ENCODE measurements at places on chromosomes 3 and 15. TPM values are rescaled to one million over a fixed set of nuclear protein-coding genes. Genes with fewer than 3 reads are reported as not detected.
A peak's percentile ranks its signal among the peaks of the same experiment; 100 is the strongest.

DNA sequence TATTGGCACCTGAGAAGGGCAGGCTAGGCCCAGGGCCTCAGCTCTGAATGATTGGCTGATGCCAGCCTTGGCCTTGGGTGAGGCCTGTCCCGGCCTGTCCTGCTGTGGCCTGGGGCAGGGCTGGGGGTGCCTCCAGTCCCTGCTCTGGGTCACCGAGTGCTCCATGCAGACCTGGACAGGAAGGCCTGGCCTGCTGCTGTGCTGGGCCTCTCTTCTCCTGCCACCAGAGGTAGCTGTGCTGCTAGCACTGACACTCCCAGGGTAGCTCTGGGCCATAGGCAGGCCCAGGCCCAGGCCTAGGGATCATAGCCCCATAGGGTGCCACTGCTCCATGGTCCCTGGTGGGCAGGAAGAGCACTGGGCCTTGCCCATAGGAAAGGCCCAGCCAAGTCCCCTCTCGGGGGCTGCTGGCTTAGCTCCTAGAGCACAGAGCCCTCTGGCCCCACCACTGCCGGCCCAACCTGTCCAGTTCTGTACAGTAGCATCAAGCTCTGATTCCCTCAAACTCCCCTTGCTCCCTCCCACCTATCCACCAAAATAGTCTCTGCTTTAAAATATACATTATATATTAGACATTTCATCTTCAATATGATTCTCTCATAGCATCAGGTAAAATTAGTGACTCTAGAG lies 18.2 kb downstream of the ABTB1 start:
- H3K27ac ChIP-seq = no peak overlapping the region
- H3K27me3 ChIP-seq = no peaks in the 10 kb centered on the region
- H3K4me1 ChIP-seq = no peaks in the 10 kb centered on the region
- DNase-seq = no peak
- H3K36me3 ChIP-seq = peaks cover 37% of the 10 kb centered on the region

DNA sequence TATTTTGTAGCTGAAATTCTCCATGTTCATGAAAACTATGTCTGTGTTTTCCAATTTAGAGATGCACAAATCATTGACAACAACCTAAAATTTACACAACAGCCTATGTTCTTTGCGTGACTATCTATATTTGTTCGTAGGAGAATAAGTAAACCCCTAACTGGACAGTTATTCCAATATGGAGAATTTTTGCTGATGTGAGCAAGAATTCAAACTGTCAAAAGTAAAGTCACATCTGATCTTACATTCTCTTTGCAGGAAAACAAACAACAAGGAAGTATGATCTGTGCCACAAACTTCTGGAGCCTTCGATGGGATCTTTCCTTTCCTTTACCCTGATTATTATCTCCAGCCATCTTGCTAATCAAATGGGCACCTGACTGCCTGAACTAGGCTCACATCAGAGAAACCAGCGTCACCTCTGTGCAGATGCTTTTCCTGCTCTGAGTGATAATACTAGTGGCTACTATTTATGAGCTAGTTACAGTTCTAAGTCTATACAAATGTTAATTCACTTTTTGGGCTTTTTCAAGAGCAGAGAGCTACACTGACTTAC lies 18.3 kb upstream of the KCNMB3 start:
- H3K4me3 ChIP-seq = no peak overlapping the region
- no peaks in the 10 kb centered on the region for H3K36me3 ChIP-seq
- DNase-seq = no peak
- no peak overlapping the region for H3K27ac ChIP-seq
- H3K4me1 ChIP-seq = no peaks in the 10 kb centered on the region

GRCh38 chr15:86060674-86061073 lies 19.0 kb upstream of the AGBL1 start:
- no peak for DNase-seq
- H3K4me3 ChIP-seq = no peak overlapping the region
- no peaks in the 10 kb centered on the region for H3K4me1 ChIP-seq
- H3K27ac ChIP-seq = no peak overlapping the region
- H3K36me3 ChIP-seq = no peaks in the 10 kb centered on the region
- H3K27me3 ChIP-seq = no peaks in the 10 kb centered on the region

- DNase-seq = no peak
- no peaks in the 10 kb centered on the region for H3K4me1 ChIP-seq
- no peak overlapping the region for H3K27ac ChIP-seq
- H3K4me3 ChIP-seq = no peak overlapping the region
- no peaks in the 10 kb centered on the region for H3K27me3 ChIP-seq
These were observed 134.8 kb upstream of the MB21D2 start for GRCh38 chr3:193052354-193053045.

DNA sequence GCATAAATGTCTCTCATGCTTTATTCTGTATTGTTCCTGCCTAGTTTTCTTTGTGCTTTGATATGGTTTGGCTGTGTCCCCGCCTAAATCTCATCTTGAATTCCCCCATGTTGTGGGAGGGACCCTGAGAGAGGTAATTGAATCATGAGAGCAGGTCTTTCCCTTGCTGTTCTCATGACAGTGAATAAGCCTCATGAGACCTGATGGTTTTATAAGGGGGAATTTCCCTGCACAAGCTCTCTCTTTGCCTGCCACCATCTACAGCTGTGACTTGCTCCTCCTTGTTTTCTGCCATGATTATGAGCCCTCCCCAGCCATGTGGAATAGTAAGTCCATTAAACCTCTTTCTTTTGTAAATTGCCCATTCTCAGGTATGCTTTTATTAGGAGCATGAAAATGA lies 1596.6 kb downstream of the SI start:
- H3K4me1 ChIP-seq = no peaks in the 10 kb centered on the region
- no peak for DNase-seq
- H3K36me3 ChIP-seq = no peaks in the 10 kb centered on the region
- H3K27ac ChIP-seq = no peak overlapping the region

- no peak overlapping the region for H3K27ac ChIP-seq
- no peaks in the 10 kb centered on the region for H3K27me3 ChIP-seq
- no peak for DNase-seq
- no peak overlapping the region for H3K4me3 ChIP-seq
- no peaks in the 10 kb centered on the region for H3K36me3 ChIP-seq
- H3K4me1 ChIP-seq = no peaks in the 10 kb centered on the region
These were observed 43.8 kb upstream of the SLCO2A1 start for GRCh38 chr3:134073583-134073945.

- H3K4me3 ChIP-seq = no peak overlapping the region
- H3K27me3 ChIP-seq = no peaks in the 10 kb centered on the region
- DNase-seq = peak; percentile 39
- no peak overlapping the region for H3K27ac ChIP-seq
- H3K36me3 ChIP-seq = no peaks in the 10 kb centered on the region
These were observed 3.3 kb downstream of the TUBGCP5 start for GRCh38 chr15:23035964-23036566.

DNA sequence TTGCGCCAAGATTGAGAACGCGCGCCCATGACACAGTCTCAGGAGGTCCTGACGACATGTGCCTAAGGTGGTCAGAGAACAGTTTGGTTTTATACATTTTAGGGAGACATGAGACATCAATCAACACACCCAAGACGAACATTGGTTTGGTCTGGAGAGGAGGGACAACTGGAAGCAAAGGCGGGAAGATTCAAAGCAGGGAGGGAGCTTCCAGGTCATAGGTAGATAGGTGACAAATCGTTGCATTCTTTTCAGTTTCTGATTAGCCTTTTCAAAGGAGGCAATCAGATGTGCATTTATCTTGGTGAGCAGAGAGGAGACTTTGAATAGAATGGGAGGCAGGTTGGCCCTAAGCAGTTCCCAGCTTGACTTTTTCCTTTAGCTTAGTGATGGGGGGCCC lies 828.4 kb upstream of the DPPA4 start:
- no peaks in the 10 kb centered on the region for H3K36me3 ChIP-seq
- no peaks in the 10 kb centered on the region for H3K27me3 ChIP-seq
- no peak overlapping the region for H3K27ac ChIP-seq
- H3K4me3 ChIP-seq = no peak overlapping the region
- DNase-seq = no peak

DNA sequence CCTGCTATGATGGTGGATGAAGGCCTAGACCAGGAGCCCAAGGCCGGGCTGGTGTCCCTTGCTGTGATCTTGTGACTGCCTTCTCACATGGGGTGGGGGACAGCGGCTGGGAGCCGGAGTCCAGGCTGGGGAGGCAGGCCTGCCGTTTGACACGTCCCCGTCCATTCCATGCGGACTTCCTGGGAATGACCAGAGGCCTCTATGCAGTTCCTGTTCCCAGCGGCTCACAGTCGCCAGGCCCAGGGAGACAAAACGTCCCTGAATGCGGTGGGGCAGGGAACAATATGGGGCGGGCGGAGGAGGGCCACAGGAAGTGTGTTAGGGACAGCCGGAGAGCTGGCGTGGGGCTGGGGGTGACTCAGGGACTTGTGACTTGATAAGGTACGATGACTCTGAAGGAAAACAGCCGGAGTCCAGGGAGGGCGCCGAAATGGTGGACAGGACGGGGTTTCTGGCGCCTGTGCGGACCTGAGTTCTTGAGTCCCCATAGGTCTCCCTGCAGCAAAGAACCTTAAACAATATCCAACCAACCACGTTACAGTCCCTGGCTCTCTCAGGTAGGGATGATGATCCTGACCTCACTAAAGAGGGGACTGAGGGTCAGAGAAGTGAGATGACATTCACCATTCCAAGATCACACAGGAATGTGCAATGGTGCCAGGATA lies 40.5 kb upstream of the SMAD6 start:
- no peak overlapping the region for H3K4me3 ChIP-seq
- peak overlapping the region; percentile 46 for H3K27ac ChIP-seq
- no peaks in the 10 kb centered on the region for H3K27me3 ChIP-seq
- DNase-seq = no peak
- H3K36me3 ChIP-seq = no peaks in the 10 kb centered on the region

GRCh38 chr15:65873256-65873655 lies 4.0 kb downstream of the RAB11A start:
- no peak overlapping the region for H3K4me3 ChIP-seq
- no peak for DNase-seq
- H3K36me3 ChIP-seq = no peaks in the 10 kb centered on the region
- peaks cover 14% of the 10 kb centered on the region for H3K4me1 ChIP-seq
- H3K27ac ChIP-seq = no peak overlapping the region
- no peaks in the 10 kb centered on the region for H3K27me3 ChIP-seq

DNA sequence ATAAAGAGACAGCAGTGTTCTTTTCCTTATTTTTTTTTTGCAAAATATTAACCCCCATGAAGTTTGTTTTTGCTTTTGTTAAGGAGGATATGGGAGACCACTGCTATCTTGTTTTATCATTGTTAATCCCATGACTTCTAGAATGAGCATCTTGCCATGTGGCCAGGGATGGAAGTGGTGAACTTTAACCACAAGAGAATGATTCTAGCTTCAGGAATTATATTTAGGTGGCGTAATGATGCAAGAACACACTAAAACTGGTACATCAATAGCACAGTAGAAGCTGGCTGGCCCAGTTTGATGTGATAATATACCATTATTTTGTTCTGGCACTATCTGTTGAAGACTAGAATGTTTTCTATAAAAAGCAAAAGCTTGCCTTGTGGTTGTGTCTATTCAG lies 720.9 kb downstream of the GRM7 start:
- DNase-seq = no peak
- H3K27me3 ChIP-seq = no peaks in the 10 kb centered on the region
- no peak overlapping the region for H3K4me3 ChIP-seq
- no peak overlapping the region for H3K27ac ChIP-seq
- no peaks in the 10 kb centered on the region for H3K4me1 ChIP-seq

- no peak for DNase-seq
- no peaks in the 10 kb centered on the region for H3K36me3 ChIP-seq
- H3K4me3 ChIP-seq = no peak overlapping the region
- H3K27ac ChIP-seq = no peak overlapping the region
- no peaks in the 10 kb centered on the region for H3K4me1 ChIP-seq
These were observed 104.7 kb downstream of the SEMA6D start for GRCh38 chr15:47822048-47822447.

GRCh38 chr3:10700821-10701220 lies 115.2 kb upstream of the SLC6A11 start:
- H3K27me3 ChIP-seq = no peaks in the 10 kb centered on the region
- H3K4me3 ChIP-seq = no peak overlapping the region
- no peaks in the 10 kb centered on the region for H3K36me3 ChIP-seq
- H3K27ac ChIP-seq = no peak overlapping the region
- DNase-seq = no peak
- H3K4me1 ChIP-seq = no peaks in the 10 kb centered on the region

DNA sequence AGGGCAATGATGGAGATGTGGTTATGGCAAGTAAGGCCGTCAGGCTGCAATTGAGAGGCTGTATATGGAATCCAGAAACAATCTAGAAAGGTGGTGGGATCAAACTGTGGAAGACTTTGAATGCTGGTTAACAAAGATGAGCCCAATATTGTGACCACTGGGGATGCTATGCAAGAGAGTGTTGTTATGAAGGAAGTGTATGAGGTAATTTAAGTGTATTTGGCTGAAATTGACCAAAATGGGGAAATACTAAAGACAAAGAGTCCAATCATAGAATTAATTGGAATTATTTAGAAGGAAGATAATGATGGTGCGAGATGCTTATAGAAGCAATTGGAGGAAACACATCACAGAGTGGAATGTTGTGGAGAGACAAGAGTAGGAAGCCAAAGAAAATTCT lies 24.5 kb downstream of the BTLA start:
- no peaks in the 10 kb centered on the region for H3K4me1 ChIP-seq
- no peak overlapping the region for H3K4me3 ChIP-seq
- no peaks in the 10 kb centered on the region for H3K36me3 ChIP-seq

- peak overlapping the region; percentile 25 for H3K27ac ChIP-seq
- H3K4me3 ChIP-seq = peak overlapping the region; percentile 28
- no peaks in the 10 kb centered on the region for H3K4me1 ChIP-seq
- no peaks in the 10 kb centered on the region for H3K27me3 ChIP-seq
- H3K36me3 ChIP-seq = no peaks in the 10 kb centered on the region
These were observed 36.6 kb upstream of the EPHB3 start for GRCh38 chr3:184524981-184525336.

GRCh38 chr15:62879770-62880169 lies 162.8 kb upstream of the TPM1 start:
- no peaks in the 10 kb centered on the region for H3K27me3 ChIP-seq
- no peaks in the 10 kb centered on the region for H3K36me3 ChIP-seq
- no peak overlapping the region for H3K27ac ChIP-seq
- no peaks in the 10 kb centered on the region for H3K4me1 ChIP-seq
- H3K4me3 ChIP-seq = no peak overlapping the region
- DNase-seq = no peak

- no peaks in the 10 kb centered on the region for H3K27me3 ChIP-seq
- H3K27ac ChIP-seq = no peak overlapping the region
- H3K4me1 ChIP-seq = no peaks in the 10 kb centered on the region
- no peak for DNase-seq
These were observed 160.5 kb upstream of the CCDC54 start for GRCh38 chr3:107216711-107217110.

GRCh38 chr3:191334346-191334893 lies 4.1 kb upstream of the UTS2B start:
- no peak overlapping the region for H3K27ac ChIP-seq
- H3K4me1 ChIP-seq = no peaks in the 10 kb centered on the region
- H3K27me3 ChIP-seq = no peaks in the 10 kb centered on the region
- no peak for DNase-seq
- H3K4me3 ChIP-seq = no peak overlapping the region

TMEM212 gene
- not detected for total RNA-seq

KBTBD12 gene
- total RNA-seq = 3.3 TPM

MELTF gene
- 17.3 TPM for total RNA-seq

SLC12A1 gene
- not detected for total RNA-seq

CCDC33 gene
- total RNA-seq = not detected

GP5 gene
- total RNA-seq = not detected
